ENCODE measurements at places on chromosomes 6 and 20.

- no peak for DNase-seq
Observed at GRCh38 chr6:6788394-6789032, 200.0 kb downstream of the LY86 start.

GRCh38 chr6:166382500-166382932 lies 224 bp downstream of the MPC1 start:
- DNase-seq: no peak

DNA sequence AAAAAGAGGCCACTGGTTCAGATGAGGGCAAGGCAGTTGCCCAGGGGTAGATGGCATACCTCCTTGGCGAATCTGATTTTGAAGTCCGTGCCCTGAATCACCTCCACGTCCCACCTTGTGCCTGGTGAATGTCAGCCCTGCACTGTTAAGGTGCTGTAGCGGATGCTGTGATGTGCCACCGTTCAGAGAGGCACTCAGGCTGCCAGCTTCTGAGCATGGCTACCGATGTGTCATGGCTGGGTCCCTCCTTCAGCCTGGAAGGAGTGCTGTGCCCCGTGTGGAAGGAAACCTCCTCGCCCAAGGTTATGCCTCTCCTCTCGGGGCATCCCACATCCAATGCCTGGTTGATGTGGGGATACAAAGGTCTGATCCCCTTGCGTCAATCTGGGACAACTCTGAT lies 43.6 kb downstream of the UST start:
- DNase-seq: no peak

- DNase-seq: no peak
Observed at GRCh38 chr6:26126394-26127235, 39.4 kb downstream of the HFE start.

- DNase-seq: no peak
Observed at GRCh38 chr20:52494244-52494643, 302.7 kb upstream of the ZFP64 start.

- DNase-seq: no peak
Observed at GRCh38 chr6:128005009-128005408, 104.2 kb upstream of the THEMIS start.

DNA sequence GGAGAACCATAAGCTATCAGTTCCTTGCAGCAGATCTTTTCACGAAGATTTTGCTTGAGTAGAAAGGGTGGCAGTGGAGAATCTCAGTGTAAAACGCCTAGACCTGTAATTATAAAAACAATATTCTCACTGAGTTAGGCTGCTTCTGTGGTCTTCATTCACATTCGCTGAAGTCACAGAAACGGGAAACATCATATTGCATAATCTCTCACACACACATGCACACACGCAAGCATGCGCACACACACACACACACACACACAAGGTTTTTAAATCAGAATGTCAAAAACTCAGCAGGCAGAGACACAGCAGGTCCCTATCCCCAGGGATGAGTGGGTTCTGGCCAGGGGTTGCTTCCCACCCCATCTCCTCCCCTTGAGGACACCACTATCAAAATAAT lies 175.5 kb downstream of the ATXN1 start:
- no peak for DNase-seq

- DNase-seq: no peak
Observed at GRCh38 chr6:136701045-136701444, 91.2 kb downstream of the MAP3K5 start.

DNA sequence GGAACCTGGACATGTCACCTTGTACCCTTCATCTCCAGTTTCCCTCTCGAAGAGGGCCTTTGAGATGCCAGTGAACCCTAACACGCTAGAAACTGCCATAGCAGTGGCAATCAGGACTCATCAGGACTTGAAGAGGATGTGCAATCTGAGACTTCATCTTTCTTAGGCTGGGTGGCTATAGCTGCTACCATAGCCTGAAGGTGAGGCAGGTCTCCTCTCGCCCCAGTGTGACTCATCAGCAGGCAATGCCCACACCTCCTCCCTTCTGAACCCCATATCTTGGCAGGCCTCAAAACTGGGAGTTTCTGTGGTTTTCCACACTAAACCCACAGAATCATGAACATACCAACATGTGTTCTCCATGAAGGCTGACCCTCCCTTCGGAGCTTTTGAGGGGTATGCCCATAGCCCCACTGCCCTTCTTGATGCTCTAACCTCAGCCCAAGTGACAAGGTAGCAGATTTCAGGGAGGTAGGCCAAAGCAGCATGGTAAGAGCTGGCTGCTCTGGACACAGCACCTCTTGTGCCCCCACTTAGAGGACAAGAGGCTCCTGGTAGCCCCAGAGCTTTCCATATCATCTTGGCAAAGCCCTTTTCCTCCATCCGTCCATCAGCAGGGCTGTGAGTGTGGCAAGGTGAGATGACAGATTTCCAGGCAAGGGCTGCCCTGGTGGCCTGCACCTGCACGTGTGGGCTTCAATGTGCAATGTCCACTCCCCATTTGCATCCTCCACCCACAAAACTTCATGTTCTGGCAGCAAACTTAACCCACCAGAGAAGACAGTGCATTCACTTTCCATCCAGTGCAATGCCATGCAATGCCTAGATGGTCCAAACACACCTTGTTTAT lies 2.6 kb downstream of the BLCAP start:
- no peak for DNase-seq

GRCh38 chr6:12291071-12291838 lies 1.1 kb downstream of the EDN1 start:
- no peak for DNase-seq

DNA sequence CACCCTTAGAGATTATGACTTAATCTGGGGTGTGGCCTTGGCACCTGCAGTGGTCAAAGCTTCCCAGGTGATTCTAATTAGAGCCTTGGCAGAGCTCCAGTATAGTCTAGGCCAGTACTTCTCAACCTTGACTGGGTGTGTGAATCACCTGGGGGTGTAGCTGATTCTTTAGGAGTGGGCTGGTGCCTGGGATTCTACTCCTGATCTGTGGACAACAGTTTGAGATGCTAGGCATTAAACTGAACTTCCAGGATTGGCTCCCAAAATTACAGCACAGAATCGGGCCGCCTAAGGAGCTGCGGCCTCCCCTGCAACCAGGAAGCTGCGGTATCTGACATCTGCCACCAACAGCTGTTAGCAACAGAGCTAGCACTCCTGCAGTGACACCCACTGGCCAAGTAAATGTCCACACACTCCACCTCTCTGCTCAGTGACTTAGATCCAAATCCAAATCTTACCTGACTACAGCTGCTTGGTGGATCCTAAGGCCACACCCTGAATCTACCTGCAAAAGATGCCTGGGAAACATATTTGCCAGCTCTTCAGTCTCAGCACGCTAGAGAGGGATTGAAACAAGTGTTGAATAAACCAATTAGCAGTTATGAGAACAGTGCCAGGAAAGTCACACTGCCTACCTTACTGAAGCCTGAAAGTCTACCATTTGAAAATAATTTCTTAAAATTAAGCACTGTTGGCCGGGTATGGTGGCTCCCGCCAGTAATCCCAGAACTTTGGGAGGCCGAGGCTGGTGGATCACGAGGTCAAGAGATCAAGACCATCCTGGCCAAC lies 126.7 kb downstream of the UNC5CL start:
- DNase-seq: no peak

DNA sequence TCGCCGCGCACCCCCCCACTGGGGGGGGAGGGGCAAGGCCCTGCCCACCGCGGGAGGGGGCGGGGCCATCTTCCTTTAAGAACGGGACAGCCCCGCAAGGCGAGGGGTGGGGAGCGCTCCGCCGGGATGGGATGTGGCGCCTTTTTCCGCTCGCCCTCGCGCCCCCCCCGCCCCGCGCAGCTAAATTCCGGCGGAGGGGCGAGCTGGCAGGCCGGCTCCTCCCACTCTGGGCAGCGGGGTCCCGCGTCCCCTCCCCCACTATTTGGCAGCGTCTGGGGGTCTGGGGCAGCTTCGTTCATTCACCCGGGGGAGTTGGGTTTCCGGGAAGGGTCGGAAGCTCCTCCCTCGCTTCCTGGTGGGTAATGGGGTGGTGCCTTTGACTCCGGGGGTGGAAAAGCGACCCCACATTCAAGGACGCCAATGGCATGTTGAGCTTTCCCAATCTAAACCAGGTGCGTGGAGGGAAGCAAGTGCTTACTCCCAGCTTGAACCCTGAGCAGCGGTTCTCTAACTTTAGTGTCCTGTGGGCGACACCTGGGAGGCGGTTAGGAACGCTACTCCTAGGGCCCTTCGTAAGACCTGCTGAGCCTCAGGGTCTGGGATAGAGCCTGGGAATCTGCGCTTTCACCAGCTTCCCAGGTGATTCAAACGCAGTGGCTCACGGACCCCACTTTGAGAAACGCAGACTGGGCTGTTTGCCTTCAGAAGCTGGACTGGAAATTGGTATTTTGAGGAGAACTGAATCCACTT lies 927 bp downstream of the ASXL1 start:
- DNase-seq: no peak

- DNase-seq: no peak
Observed at GRCh38 chr6:7591770-7592169, 1.8 kb downstream of the SNRNP48 start.

DNA sequence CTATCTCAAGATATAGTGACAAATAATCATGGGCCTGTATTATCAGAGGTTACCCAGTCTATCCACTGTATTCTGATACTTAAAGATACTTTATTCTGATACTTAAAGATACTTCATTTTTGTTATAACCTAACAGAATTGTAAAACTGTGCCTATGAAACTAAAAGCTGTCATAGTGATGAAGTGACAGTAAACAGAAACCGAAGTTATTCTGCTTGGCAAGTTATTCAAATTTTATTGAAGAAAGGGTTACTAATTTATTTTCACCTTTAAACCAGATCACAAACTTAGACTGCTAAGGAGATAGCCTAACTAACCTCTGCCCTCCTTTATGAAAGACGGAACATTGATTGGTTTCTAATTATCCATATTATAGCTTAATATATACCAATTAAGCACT lies 604.6 kb upstream of the IMPG1 start:
- DNase-seq: no peak

- peak; percentile 31 for DNase-seq
Observed at GRCh38 chr6:32796848-32797776, 19.7 kb downstream of the HLA-DOB start.

GRCh38 chr6:135784507-135784906 lies 67.0 kb upstream of the PDE7B start:
- DNase-seq: no peak

GRCh38 chr6:161507375-161507774 lies 233.5 kb upstream of the AGPAT4 start:
- DNase-seq: no peak

GRCh38 chr6:9131616-9132015 lies 696.3 kb upstream of the SLC35B3 start:
- no peak for DNase-seq

DNA sequence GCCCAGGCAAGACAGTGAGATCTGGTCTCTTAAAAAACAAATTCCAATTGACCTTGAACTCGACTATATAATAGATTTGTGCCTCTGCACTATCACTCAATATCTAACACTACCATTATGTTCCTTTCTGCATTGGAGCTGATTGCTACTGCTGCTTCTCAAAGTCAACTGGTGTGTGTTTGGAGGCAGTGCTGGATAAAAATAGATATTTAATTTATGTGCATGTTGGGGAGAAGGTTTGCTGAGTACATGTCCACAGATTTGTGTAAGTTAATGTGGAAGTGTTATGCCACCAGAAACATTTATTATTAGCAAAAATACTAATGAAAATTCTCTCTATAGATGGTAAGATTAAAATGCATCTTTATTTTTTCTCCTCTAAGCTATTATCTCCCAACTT lies 39.5 kb downstream of the ATP9A start:
- DNase-seq: no peak

GRCh38 chr20:62452475-62453095 lies 23.2 kb downstream of the GATA5 start:
- no peak for DNase-seq

DNA sequence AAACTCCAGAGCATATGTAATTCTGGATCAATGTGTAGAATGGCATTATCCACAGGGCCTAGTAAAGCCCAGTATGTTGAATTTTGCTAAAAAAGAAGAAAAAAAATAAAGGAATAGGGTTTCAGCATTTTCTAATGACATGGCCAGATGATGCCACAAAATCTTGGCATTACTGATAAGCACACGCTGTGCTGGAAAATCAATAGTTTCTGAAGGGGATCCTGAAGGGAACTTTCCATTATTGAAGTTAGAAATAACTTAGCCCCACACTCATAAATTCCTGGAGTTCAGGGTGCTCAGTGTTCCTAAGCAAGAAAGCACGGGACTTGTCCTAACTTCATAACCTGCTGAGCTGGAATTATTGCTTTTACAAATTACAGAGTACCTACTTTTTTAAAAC lies 10.8 kb downstream of the TENT5A start:
- no peak for DNase-seq

DNA sequence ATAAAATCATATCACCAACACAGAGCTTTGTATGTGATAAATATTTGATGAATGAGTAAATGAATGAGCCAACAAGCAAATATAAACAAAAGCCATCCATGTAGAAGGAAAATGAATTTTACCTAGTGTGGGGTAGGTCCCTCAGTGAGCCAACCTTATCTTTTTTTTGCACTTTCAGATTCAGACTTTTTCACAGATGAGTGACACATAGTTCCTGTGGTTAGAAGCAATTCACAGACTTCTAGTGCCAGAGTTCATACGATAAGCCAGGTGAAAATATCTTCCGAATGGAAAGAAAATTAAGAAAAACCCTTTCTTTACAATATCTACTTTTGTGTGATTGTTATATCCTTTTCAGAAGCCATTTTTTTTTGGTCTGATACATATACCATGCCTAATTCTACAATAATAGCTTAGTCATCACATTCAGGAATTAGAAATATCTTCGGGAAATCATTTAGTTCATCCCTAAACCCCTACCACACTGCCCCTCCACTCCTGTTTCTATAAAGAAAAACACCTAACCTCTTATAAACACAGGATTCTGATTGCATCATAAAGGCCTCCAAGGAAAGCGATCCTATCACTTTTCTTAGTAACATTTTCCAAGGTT lies 82.7 kb upstream of the CNR1 start:
- no peak for DNase-seq

GRCh38 chr6:159438106-159438505 lies 254.9 kb downstream of the SOD2 start:
- no peak for DNase-seq

GRCh38 chr6:117346142-117346930 lies 79.4 kb downstream of the ROS1 start:
- DNase-seq: no peak

DNA sequence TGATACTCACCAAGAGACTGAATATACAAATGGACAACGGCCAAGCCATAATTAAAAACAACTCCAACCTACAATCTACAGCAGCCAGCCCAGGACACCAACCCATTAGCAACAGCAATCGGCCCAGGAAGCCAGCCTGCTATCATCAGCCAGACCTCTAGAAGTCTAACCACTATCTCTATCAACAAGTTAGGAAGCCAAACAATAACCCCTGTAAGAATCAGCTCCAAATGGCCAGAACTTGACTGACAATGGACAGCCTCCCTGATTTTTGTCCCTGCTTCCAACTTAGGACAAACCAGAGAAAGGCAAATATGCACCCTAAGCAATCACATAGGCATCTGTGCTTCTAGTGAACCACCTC lies 511.8 kb upstream of the JARID2 start:
- DNase-seq: no peak

GRCh38 chr6:111423055-111423633 lies 59.9 kb downstream of the REV3L start:
- no peak for DNase-seq

GRCh38 chr6:29490552-29490951 lies 2.8 kb upstream of the MAS1L start:
- DNase-seq: no peak

All from HCT116 (cell line).